ENCODE measurements at places on chromosomes 5 and 9.

DNA sequence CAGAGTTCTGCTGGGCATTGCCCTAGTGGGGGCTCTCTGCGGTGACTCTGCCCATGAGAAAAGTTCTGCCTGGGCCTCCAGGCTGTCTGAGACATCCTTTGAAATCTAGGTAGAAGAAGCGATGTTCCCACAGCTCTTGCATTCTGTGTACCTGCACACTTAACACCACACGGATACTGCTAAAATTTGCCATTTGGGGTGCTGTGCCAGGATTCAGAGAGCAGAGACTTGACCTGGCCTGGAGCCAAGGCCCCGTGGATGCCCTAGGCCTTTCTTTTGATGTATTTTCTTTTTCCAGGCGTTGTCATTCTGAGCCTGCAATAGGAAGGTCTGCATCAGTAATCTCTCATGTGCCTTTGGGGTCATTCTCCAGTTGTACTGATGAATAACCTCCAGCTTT, 89.3 kb upstream of the IL12B start:
- DNase-seq: peak; percentile 42

GRCh38 chr9:73176450-73176875, 24.8 kb downstream of the ANXA1 start:
- DNase-seq: no peak

GRCh38 chr9:95131023-95131943, 186.2 kb downstream of the FANCC start:
- DNase-seq: peak; percentile 69

DNA sequence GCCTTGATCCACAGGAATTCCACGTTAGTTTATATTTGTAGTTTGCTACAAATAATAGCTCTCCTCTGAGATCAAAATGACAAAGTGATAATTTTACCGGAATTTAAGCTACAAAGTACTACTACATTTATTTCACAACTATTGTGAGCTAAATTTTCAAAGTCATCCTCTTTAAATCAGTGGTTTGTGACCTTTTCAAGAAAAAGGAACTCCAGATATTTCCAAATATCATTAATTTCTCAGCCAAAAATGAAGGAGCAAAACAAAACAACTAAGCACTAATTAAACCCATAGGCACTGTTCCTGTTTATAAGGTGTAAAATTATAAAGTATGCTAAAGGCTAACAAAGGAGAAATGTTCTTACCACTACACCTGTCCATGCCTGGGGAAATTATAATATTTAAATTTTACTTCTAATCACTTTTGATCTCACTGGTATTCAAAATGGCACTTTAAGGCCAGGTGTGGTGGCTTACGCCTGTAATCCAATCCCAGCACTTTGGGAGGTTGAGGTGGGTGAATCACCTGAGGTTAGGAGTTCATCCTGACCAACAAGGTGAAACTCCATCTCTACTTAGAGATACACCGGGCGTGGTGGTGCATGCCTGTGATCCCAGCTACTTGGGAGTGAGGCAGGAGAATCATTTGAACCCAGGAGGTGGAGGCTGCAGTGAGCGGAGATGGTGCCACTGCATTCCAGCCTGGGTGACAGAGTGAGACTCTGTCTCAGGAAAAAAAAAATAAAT, 77.5 kb downstream of the CEMIP2 start:
- DNase-seq: no peak

GRCh38 chr5:171659896-171660295, 125.7 kb upstream of the SMIM23 start:
- no peak for DNase-seq

DNA sequence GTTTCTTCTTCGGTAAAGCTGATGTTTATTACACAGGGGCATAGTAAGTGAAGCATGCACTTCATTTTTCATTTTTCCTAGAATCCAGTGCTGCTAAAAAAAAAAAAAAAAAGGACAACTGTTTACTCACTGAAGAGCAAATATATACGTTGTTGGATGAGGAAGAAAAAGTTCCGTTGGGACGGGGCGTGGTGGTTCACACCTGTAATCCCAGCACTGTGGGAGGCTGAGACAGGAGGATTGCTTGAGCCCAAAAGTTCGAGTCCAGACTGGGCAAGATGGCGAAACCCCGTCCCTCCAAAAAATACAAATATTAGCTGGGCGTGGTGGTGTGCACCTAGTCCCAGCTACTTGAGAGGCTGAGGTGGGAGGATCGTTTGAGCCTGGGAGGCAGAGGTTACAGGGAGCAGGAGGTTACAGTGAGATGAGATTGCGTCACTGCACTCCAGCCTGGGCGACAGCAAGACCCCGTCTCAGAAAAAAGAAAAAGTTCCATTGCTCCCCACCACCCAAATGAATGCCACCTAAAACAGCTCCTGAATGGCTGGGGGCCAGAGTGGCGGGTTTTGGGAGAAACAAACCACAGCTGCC, 60.1 kb upstream of the GNE start:
- no peak for DNase-seq

DNA sequence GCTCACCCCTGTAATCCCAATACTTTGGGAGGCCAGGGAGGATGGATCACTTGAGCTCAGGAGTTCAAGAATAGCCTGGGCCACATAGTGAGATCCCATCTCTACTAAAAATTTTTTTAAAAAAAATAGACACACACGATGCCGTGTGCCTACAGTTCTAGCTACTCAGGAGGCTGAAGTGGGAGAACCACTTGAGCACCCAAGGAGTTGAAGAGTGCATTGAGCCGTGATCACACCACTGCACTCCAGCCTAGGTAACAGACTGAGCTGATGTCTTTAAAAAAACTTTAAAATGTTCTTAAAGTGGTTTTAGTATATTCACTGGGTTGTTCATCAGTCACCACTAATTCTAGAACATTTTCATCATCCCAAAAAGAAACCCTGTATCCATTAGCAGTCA, 51.9 kb upstream of the RNF38 start:
- DNase-seq: no peak

DNA sequence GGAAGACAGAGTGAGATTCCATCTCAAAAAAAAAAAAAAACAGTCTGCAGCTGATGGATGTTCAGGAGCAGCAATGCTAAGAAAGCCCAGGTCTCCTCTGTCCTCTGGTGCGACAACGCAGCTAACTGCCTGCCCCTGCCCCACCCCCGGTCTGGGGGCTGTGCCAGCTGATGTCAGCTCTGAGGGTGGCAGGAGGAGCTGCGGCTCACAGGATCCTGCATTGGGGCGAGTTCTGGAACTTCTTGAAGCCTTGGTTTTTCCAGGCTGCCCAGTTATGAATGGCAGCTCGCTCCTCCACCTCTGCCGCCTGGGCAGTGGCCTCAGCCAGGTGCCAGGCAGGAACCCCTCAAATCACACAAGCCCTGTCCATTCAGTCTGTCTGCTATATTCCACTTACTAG, 113.5 kb downstream of the ROR2 start:
- DNase-seq: no peak

DNA sequence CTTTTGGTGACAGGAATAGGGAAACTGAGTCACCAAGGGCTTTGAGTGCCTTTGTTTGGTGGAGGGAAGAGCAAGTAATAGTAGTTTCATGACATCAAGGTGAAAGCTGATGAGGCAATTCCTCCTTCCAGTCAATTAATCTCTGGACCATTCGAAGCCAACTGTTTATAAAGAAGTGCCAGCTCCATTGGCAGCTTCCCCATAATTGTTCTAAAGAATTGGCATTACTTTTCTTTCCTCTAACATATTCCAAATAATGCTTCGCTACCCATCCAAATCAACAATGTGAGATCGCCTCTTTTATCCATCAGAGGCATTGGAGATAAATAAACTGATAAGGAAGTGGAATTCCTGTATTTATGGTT, 132.4 kb downstream of the NPR3 start:
- DNase-seq: no peak

DNA sequence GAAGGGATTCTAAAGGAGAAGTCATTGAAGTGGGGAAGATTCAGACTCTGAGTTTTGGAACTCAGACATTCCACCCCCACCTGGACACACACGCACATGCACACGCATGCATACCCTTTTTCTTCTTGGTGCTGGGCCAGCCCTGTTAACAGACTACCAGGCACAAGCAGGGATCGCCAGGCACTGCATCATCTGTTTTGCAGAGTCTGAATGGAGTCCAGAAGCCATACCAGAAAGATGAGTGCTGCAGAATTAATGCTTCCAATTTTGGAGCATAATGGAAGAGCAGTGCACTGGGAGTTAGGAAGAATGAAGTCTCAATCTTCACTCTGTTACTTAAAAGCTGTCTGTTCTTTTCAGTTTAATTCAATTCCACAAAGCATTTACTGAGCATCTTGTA, 95.5 kb downstream of the PDE8B start:
- no peak for DNase-seq

DNA sequence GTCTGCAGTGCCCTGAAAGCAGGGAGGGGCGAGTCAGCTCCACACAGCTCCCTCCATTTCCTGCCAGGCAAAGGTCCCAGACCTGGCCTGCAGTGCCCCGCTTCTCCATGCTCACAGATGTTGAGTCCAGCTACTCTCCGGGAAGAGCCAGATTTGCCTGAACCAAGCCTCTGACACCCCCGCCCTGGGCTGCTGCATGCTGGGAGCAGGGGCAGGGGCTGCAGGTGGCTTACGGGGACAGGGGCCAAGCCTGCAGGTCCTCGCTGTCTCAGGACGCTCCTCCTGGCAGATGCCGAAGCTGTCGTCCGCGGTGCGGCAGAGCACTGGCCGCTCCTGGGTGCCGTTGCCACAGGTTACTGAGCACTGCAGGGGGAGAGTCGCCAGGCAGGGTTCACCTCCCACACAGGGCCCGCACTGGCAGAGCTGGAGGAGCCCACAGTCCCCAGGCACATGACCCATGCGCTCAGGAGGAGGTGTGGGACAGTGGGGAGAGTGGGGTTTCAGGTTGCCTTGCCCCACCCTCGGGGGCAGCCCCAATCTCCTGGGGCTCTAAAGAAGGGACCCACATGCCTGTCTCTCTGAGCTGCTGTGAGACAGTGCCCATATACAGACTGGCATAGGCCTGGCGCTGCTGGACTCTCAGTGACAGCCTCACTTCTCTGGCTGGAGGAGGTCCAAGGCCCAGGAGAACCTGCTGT, 62.4 kb downstream of the ZNF354C start:
- no peak for DNase-seq

GRCh38 chr9:111974092-111974681, 77.6 kb downstream of the UGCG start:
- no peak for DNase-seq

DNA sequence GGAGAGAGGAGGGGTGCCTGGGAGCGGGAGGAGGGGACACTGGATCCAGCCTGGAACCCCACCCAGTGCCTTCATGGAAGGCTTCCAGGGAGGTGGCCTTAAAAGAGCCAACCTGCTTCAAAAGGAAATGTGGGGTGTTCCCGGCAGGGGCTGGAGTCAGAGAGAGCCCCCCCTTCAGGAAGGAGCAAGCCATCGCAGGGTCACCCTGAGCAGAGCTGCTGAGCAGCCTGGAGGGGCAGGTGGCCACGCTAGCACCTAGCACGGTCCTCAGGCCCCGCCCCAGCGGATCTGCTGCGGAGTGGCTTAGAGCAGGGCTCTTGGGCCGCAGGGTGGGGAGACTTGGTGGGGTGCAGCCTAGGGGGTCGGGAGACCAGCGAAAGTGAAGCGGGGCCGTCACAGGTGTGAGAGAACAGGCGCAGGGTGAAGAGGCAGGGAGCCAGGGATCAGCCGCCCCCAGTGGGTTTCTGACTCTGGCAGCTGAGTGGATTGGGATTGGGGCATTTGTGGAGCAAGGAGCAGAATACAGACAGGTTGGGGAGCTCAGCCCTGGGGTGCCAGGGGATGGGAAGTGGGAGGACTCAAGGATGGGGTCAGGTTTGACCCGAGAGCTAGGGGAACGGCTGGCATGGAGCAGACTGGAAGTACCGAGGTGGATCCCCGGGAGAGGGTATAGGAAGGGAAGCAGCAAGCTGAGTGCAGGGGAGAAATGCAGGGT, 1.5 kb downstream of the LCN2 start:
- DNase-seq: peak; percentile 81

DNA sequence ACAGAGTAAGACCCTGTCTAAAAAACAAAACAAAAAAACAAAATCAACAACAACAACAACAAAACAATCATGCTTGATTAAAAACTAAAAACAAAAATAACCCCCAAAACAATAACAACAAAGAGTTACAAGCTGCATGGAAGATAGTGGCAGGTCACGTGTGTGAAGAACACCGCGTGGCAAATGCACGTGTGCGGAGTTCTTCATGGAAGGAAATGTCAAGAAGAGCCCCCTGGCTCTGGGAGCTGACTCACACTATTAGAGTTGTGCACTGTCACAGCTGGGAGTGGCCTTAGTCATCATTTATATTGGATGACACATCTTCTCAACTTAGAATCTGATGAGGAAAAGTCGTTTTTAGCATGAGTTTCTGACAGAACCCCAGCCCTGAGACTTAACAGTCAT, 110.5 kb downstream of the JMY start:
- no peak for DNase-seq

GRCh38 chr5:171323007-171323406, 14.0 kb downstream of the TLX3 start:
- DNase-seq: no peak

DNA sequence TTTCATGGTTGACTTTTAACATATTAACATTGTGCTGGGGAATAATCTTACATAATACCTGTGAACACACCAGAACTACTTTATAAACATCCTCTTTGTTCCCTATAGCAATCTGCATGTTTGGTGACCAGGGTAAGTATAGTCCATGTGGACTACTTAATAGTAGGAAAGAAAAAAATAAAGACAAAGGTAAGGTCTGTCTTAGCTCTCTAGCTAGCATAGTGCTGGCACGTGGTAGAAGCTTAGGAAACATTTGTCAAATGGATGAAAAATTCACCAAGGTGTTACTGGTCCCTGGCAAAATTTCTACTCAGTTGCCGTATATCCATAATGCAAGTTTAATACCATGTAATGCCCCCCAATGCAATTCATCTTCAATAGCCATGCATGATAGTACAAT, 78.6 kb upstream of the ABCA1 start:
- no peak for DNase-seq

DNA sequence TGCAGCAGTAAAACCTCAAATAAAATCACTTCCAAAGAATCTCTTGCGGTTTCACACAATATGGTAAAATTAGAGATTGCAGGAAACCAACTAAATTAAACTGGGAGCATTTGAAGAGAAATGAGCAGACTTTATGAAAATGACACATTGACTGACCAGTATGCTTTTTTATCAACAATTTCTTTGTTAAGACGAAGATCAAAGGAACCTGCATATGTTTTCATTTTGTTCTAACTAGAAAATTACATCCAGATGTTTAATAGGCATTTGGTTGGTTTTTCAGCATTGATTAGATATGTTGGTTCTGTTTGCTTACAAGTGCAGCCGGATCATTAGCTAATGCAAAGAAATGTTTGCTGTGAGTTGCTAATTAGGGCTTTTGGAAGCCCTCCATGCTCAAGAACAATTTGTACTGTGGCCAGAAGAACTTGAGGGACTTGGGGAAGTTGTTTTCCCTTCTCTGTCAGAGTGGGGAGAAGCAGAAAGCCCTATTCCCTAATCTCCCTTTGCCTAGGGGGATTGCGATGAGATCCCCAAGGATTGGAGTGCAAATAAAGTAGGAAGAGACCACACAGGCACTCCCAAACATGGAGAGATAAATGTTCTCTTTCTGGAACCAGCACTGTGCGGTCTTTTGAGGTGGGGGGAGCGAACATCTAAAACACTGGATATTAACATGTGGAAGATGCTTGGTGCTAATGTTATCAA, 4.5 kb upstream of the TLE1 start:
- DNase-seq: no peak

GRCh38 chr5:108703313-108703712, 44.4 kb upstream of the FER start:
- no peak for DNase-seq

Measured in hematopoietic multipotent progenitor cell treated with erythropoietin and hydrocortisone succinate and interleukin-3 and kit ligand, for 4 days (in vitro differentiated cells).